ENCODE measurements at places on chromosomes 5 and 9.
A peak's percentile ranks its signal among the peaks of the same experiment; 100 is the strongest.

GRCh38 chr5:66870708-66871107, 274.5 kb downstream of the MAST4 start:
- no peak for DNase-seq

DNA sequence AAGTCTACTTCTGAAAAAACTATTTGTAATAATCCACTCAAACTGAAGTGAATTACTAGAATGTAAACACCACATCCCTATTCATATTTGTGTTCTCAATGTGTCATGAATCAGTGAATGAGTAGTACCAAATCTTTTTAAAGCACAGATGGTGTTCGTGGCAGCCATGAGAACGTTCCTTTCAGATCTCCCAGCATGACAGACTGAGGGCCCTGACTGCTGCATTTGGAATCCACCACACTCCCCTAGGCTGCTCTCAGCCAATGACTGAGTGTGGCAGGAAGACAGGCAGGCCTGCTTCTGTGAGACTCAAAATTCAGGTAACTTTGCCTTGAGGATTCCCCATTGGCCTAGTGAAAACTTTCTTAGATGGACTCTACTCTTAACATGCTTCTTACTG, 10.9 kb upstream of the JMY start:
- DNase-seq = peak; percentile 52

DNA sequence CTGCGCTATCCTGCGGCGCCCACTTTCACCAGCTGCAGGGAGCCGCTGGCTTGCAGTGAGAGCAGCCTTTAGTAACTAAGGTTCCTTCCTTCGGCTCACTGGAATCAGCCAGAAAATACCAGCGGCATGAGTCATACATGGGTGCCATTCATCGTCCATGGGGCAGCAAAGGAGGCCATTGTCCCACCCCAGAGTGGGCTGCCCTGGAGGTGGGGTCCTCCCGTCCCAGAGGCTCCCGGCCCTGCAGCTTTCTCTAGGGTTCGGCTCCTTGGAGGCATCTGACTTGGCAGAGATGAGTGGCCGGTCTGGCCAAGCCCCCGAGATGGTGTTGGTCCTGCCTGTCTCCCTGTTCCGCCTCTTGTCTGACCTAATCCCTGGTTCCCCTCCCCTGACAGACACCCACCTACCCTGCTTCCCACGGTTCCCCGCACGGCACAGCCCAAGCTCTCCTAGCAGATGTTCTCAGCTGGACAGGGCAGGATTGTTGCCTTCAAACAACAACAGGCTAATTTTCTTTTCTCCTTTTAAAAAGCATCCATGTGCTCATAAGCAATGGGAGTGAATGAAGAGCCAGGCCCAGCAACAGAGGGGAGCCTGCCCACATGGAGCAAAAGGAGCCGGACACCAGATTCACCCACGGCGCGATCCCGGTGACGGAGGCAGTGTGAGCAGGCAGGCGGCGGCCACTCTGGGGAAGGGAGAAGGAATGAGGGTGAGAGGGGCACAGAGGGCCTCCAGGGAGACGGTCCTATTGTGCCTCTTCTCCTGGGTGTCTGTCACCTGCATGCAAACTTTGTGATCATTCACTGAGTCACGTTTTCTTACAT, 97.0 kb upstream of the COL5A1 start:
- DNase-seq = peak; percentile 91

DNA sequence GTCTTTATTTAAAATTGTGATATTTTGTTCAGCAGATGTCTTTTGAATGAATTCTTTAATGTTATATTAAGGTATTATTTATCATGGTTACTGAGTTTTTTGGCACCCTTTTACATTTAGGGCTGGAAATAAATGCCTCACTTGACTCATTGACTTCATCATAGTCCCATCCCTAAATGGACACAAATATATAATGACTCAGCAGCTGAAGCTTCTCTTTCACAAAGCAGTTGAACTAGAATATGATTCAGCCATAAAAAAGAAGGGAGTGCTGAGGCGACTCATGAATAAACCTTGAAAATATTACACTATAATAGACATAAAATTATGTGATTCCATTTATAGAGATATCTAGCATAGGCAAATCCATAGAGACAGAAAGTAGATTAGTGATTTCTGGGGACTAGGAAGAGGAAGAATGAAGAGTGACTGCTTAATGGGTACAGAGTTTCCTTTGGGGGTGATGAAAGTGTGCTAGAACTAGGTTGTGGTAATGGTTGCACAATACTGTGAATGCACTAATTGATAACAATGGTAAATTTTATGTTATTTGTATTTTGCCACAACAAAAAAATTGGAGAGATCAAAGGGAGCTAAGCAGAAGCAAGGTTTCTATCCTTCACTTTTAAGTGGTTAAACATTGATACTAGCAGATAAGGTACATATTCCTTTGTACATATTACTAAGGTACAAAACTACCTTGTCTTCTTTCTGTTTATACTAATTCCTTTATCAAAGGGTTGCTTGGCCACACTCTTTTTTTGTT, 449.6 kb downstream of the NTRK2 start:
- DNase-seq = no peak

- DNase-seq = no peak
These were observed 53.0 kb upstream of the FCN1 start for GRCh38 chr9:134970719-134971118.

DNA sequence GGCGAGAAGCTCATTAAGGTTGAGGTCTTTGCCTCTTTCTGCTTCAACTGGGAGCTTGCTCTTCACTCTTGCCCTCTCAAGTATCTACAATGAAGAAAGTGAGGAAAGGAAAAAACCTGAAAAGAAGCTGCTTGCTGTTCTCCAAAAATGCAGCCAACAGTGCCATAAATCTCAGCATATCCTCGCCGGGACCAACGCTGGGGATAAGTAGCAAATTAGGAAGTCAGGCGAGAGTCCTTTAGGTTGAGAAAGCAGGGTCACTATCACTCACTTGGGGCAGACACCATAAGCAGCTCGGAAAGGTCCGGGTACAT, 399 bp downstream of the NUP155 start:
- no peak for DNase-seq
